Peyer's patch (tissue), 4 donors: ENCODE measurements at places on chromosomes 5 and 9.

- DNase-seq = no peak
These were observed 20.5 kb upstream of the MVB12B start for GRCh38 chr9:126306071-126306647.

GRCh38 chr9:109907810-109908458 is 127.9 kb downstream of the PALM2AKAP2 start:
- DNase-seq = no peak

DNA sequence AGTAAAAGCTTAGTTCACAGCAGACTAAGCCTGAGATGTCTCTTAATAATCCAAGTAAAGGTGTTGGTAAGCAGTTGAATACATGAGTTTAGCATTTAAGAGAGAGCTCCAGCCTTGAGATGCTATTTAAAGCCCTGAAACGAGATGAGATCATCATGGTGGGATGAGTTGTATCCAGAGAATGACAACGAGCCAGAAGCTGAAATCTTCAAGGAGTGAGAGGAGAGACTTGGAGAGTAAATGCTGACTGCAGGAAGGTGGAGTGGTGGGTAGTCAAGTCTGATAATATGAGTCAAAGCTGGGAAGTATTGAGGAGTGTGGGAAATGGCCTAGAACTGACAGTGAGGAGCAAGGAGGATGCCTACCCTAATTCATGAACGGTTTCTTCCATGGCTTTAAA is 53.7 kb downstream of the PLAC8L1 start:
- no peak for DNase-seq

- no peak for DNase-seq
These were observed 15.0 kb downstream of the S1PR3 start for GRCh38 chr9:89006267-89006666.
